ENCODE measurements at places on chromosomes 7 and 10.

- DNase-seq, result no peak
These were observed 133.4 kb downstream of the MACC1 start for GRCh38 chr7:20083781-20084180.

- DNase-seq, result no peak
These were observed 100.1 kb upstream of the FGFR2 start for GRCh38 chr10:121698336-121698735.

DNA sequence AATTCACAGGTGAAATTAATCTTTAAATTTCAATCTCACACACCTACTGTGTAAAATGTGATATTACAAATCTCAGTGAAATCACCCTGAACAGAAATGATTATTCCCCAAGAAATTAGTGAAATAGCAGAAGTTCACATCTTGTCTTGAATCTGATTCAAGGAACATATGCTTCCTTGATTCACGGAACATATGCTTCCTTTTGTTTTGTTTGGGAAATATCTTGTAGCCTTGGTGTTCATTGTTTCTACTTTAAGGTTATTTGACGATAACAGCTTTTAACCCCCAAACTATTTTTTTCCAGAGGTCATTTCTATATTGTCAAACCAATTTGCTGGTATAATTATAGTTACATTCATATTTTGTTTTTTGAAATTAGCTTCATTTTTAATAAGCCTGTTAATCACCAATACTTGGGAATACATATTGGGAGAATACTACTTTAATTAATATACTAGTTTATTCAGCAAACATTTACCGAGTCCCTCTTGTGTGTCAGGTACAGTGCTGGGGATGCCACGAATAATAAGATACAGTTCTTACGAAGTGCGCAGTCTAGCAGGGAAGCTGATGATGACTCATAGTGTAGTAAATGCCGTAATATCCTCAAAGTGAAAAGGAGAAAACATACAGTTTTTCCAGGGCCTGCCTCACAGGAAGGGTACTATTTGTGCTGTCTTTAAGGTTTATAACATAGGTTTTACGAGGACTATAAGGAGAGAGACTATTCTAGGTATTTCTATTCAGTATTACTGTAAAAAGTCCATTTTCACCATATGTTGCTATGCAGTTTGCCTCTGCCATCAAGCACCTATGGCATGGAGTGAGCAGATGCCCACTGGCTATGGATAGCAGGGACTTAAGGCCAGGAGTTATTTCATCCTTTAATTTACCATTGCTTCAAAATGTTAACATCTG lies 32.5 kb downstream of the PRKAR2B start:
- no peak for DNase-seq

GRCh38 chr7:81534996-81535395 lies 234.9 kb downstream of the HGF start:
- no peak for DNase-seq

GRCh38 chr7:26574476-26574875 lies 282.8 kb downstream of the SNX10 start:
- no peak for DNase-seq

GRCh38 chr7:115260381-115260780 lies 338.5 kb downstream of the MDFIC start:
- DNase-seq, result no peak

DNA sequence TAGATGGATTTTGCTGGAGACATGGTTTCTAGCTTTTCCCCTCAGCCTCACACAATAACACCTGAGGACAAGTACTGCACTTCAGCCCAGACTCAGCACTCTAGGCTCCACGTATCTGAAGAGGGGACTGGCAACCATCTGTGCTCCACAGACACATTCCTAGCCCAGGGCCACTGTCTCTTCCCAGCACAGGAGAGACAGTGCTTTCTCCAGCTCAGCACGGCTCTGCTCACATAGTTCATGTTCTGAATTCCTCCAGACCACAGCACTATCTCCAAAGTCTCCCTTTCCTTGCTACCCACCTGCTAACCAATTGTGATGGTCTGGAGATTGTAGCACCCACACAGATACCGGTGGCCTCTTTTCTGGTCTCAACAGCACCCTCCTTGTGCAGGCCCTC lies 114.5 kb downstream of the HTR7 start:
- DNase-seq, result no peak

DNA sequence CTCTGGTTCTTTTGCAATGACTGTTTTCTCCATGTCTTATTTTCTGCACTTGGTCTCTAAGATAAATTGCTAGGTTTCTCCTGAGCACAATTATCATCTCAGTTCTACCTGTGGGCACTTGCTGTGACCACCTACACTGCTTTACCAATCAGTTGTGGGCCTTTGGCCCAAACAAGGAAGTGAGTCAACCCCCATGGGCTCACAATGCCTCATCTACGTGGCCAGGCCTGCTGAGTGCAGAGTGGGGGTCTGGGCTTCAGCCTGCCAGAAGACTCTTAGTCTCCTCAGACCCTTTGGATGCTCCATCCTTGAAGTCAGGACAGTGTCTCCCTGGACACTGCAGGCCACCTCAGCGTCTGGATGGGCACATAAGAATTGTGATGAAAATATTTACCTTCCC lies 20.3 kb downstream of the SCART1 start:
- DNase-seq, result no peak

GRCh38 chr7:129176916-129177710 lies 11.3 kb upstream of the SMO start:
- no peak for DNase-seq

DNA sequence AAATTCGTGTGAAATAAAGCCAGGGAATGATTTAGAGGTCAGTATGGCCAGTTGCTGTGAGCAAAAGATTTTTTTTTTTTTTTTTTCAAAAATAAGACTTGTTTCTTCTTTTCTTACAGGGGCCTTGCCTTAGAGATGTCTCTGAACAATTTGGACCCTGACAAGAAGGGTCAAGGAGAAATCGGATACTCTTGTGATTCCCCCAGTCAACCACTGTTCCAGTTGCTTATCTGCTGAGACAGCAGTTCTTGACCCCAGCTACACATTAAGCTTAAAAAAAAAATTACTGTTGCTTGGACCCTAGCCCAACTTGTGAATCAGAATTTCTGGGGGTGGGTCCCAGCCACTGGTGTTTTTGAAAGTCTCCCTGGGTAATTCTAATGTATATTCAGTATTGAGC lies 12.0 kb upstream of the FMC1 start:
- no peak for DNase-seq

DNA sequence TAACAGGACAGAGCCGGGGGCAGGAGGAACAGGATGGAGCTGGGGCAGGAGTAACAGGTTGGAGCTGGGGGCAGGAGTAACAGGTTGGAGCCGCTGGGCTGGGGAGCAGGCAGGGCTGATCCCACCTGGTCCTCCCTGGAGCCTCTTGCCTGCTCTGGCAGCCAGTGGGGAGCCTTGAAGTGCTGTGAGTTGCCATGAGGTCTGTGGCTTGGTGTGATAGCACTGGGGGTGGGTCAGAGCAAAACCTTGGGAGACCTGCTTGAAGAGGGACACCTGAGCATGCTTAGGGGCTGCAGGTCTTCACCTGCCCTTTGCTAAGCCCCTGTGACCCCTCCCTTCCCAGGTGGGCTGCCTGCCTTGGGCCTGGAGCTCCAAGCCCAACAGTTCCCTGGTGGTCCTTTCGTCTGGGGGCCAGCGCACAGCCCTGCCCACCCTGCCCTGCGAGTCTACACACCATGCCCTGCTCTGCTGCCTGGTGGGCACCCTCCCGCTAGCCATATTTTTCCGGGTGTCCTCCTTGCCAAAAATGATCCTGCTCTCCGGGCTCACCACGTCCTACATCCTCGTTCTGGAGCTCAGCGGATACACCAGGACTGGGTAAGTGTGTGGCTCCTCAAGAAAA lies 111.6 kb downstream of the ADCY1 start:
- no peak for DNase-seq

GRCh38 chr7:82700741-82701140 lies 257.2 kb upstream of the CACNA2D1 start:
- no peak for DNase-seq

- no peak for DNase-seq
These were observed 559.1 kb downstream of the PHTF2 start for GRCh38 chr7:78357709-78358108.

DNA sequence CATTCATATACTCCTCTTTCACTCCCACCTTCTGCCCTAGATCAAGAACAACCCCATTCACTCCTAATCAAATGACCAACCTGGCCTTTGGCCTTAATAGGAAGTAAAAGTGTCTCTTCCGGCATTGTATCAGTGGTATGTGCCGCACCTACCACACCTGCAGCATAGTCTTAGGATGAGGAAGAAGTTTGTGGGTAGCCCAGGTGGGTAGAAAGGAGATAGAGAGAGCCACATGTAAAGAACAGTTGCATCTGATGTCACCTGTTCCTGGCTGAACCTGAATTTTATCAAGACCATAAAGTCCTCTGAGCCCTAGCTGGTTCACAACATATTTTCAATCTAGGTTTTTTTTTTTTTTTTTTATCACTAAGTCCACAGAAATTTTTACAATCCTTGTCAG lies 55.5 kb upstream of the PTPN12 start:
- DNase-seq, result no peak

GRCh38 chr7:72057796-72058195 lies 354.3 kb downstream of the CALN1 start:
- DNase-seq, result no peak

DNA sequence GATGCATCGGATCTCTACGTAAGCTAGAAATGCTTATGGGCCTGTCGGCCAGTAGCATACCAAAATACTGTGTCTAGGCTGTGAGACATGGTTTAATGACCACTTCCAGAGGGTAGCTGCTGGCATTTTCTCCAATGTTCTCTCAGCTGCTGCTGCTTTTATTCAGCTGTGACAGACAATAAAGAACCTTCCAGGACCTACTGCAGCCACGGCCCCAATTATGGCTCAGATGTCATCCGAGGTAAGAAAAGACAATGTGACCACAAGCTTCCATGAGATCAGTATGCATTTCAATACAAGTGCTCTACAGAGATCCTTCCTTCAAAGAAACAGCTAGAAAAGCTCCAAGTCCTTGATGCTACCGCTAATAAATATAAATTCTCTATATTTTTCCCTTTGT lies 256.2 kb downstream of the SDHAF3 start:
- DNase-seq, result no peak

- no peak for DNase-seq
These were observed 110.4 kb downstream of the RAMP3 start for GRCh38 chr7:45268013-45268412.

- no peak for DNase-seq
These were observed 25.4 kb downstream of the LCOR start for GRCh38 chr10:96857301-96858012.

DNA sequence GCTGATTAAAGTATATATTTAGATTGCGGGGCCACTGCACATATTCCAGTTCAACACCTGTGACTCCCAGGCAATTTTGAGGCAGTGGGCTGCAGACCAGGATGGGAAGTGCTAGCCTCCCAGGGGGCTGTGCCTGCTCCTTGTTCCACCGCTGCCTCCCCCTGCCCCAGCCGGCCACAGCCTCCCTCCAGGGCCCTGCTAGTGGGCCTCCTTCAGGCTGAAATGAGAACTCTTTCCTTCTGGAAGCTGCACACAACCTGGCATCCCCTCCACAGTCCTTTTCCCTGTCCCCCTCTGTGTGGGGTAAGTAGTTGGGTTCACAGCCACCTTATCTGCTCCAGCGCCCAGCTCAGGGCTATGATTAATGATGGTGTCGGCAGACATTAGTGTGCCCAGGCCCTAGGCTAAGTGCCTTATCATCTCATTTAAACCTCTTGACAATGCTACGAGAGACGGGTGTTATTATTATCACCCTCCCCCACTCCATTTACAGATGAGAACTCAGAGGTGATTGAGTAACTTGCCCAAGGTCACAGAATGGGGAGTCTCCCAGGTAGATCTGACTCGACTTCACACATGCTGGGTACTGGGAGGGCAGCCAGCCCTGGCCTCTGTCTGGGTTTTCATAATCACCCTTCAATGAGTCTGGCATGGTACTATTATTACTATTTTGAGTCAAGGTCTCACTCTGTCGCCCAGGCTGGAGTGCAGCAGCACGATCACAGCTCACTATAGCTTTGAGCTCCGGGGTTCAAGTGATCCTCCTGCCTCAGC lies 10.8 kb upstream of the SFRP5 start:
- DNase-seq, result no peak

- DNase-seq, result no peak
These were observed 564.2 kb downstream of the TCERG1L start for GRCh38 chr10:130747356-130747755.

DNA sequence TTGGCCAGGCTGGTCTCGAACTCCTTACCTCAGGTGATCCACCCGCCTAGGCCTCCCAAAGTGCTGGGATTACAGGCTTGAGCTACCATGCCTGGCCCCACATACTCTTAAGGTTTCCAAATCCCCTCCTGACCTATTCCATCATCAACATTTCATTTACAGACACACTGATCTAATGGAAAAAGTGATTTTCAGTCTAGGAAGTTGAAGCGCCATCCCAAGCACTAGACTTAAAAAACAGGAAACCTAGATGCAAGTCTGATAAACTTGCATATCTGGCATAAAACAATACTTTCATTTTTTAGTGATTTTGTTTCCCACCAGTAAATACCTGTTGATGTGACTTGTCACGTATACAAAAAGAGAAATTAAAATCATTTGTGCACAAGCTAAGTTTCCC lies 44.0 kb downstream of the DNMBP start:
- no peak for DNase-seq

Data from AG09319 (cell line).